ENCODE measurements at places on chromosomes 3 and 15. TPM values are rescaled to one million over a fixed set of nuclear protein-coding genes. Genes with fewer than 3 reads are reported as not detected.

- DNase-seq, result no peak
Measured at GRCh38 chr3:113421082-113421481, 20.2 kb downstream of the CFAP44 start.

DNA sequence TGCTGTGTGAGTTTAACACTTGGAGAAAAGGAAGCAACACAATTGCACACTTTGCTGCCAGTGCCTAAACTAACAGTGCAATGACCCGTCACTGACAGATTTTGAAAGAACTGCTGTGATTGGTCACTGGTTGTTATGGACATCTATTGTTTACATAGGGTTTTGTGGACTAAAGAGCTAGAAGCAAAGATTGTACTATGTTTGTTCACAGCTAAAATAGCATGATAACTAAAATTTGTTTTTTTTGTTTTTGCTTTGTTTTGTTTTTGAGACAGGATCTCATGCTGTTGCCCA is 112.4 kb upstream of the GOLGA8J start:
- no peak for DNase-seq

DNA sequence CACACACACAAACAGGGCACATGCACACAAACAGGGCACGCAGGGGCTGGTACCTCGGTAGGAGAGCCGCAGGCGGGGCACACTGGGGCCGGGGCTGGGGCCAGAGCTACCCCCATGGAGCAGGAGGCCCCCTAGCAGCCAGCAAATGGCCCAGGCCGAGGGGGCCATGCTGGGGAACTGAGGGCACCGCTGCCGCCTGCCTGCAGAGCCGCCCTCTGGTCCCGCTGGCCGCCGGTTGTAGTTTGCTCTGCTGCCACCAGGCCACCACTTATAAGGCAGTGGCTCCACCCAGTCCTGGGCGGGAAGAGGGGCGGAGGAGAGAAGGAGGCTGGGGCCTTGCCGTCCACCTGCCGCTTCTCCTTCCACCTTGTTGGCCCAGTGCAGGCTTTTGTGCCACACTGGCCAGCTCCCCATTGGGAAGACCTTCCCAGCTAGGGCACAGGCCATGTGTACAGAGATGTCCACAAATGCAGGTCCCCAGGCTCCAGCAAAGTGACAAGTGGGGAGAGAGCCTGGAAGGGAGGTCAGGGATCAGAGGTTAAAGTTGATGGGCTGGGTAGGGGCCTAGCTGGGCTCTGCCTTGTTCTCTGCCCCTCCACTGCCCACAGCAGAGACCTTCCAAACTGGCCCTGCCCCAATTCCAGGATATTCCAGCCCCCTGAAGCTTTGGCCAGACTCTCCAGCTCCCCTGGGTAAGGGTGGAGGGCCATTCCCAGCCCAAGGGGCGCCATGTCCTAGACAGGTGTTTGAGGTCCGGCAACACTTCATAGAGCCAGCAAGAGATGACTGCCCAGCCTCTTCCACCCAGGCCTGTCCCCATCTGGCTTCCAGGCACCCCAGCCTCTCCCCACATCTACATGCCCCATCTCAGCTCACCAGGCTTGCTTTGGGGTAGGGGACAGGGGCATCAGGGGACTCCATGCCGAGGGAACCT is at the start of gene SEMA3G:
Gene SEMA3G (minus strand): TSS at position 244 of the 934 bp plus-strand sequence. CDS start 76 bp downstream, at position 168.
- DNase-seq, result peak; percentile 90

- no peak for DNase-seq
Measured at GRCh38 chr15:40134885-40135284, 26.0 kb upstream of the BUB1B start.

DNA sequence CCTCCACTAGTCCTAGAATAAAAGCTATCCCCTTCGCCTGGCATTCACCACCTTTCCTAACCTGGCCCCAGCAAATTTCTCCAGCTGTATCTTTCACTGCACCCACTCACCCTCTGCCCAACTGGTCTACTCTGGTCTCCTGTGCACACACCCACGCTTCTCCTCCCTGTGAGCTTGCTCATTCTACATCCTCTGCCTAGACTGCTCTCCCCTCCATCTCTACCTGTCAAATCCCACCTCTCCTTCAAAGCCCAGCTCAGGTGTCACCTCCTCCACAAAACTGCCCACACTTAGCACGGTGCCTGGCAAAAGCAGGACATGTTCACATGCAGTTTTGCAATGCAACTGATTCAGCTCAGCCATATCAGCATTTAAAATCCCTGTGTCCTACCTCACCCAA is 45.8 kb upstream of the NTRK3 start:
- DNase-seq, result no peak

DNA sequence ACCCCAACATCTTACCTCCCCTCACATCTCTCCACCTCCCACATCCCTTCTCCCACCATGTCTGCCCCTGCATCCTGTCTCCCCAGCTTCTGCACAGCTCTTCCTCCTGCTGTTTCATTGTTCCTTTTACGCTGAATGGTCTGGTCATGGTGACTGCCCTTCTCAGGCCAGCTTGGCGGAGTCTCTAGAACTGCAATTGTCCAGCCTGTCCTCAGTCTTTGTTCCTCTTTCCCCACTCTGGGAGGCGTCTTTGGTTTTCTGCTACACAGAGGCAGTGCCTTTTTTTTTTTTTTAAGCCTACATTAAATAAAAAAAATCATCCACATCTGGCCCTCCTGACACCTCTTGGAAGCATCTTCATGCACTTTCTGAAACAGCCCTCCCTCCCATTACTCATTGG is 49.1 kb upstream of the SEC22A start:
- no peak for DNase-seq

- no peak for DNase-seq
Measured at GRCh38 chr3:25837038-25837437, 47.1 kb downstream of the OXSM start.

- DNase-seq, result no peak
Measured at GRCh38 chr3:8554696-8555095, 53.1 kb downstream of the LMCD1 start.

GRCh38 chr15:52520421-52520820 is 8.3 kb downstream of the MYO5A start:
- DNase-seq, result no peak

- no peak for DNase-seq
Measured at GRCh38 chr15:90425726-90426346, 37.8 kb downstream of the IQGAP1 start.

- no peak for DNase-seq
Measured at GRCh38 chr15:92541291-92542200, 114.0 kb downstream of the FAM174B start.

GRCh38 chr3:32113981-32114545 is 7.6 kb downstream of the GPD1L start:
- DNase-seq, result no peak

DNA sequence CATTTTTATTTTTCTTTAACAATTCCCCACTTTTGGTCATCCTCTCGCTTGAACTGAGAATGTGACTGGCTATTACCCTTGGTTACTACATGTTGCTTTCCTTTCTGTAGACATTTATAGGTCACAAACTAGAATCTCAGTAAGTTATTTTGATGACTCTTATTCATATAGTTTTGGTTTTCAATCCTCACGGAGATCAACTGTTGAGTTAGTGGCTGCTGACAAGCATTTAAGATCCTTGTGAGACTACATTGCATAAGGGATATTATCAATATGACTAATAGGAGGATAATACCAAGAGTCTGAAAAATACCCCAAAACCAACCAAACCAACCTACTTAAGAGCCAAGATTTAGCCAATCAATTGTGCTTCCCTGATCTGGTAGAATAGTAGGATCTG is 16.3 kb downstream of the CCR3 start:
- no peak for DNase-seq

DNA sequence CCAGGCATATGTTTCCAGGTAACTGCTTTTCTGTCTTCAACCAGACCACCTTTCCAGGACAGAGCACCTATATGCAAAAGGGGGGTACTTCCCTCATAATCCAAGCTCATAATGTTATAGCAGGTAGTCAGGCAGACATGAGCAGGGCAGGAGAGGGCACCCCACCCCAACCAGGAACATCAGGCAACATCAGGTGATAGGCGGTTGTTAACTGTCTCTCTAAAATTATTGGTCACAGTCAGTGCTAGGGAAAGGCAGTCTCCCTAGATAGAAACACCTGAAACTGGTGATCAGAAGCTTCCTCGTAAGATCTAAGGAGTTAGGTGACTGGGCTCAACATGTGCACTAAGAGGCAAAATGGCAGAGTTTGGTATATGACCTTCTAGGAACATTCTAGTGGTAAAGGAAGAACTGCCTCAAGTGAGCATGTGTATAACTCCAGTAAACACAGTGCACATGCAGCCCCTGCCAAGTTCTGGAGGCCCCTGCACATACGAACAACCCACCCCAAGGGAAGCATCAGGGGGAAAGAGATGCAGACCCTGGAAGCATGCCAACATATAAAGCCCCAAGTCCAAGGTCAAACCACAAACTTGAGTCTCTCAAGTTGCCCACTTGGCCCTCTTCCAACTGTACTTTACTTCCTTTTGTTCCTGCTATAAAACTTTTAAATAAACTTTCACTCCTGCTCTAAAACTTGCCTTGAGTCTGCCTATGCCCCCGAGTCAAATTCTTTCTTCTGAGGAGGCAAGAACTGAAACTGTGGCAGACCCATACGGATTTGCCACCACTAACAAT is 270.9 kb downstream of the ULK4 start:
- DNase-seq, result peak; percentile 81

DNA sequence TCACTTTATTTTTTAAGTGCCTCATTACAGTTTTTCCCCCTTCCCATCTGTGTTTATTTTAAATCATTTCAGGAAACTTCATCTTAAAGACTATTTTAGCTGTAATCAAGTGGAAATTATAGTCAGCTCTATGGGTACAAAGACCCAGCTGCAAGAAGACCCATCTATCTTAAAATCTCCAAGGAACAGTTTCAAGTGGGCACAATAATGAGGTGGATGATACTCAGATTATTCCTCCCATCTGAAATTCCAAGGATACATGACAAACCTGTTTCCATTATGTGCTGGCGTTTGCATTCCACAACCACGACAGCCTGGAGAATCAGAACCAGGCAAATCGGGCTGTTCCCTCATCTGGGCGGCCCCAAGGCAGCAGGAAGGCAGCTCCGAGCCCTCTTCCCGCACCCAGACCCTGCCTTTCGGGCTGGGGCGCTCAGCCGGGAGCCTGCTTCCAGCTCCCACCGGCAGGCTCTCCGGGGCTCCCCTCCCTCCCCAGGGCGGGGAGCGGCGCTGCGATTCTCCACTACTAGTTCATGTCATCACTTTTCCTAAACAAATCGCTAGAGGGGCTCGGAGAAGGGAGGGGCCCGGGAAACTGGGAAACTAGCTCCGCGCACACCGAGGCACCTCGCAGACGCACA is at the start of gene MGLL:
Gene MGLL (minus strand): TSS at position 475 of the 641 bp plus-strand sequence. CDS start 197 bp downstream, at position 278.
- peak; percentile 74 for DNase-seq

Gene AP3B2
- total RNA-seq, result 2.0 TPM

Gene BCHE
- total RNA-seq, result 1.7 TPM

Gene KLHL6
- total RNA-seq, result 3.9 TPM

Gene FAM174B
- total RNA-seq, result 36.2 TPM

Gene TUSC7
- total RNA-seq, result not detected

Gene CYP1A1
- 0.58 TPM for total RNA-seq

Gene CNBP
- 201 TPM for total RNA-seq

Gene C2CD4A
- not detected for total RNA-seq
